Activated CD4-positive, alpha-beta memory T cell treated with anti-CD3 and anti-CD28 coated beads, Interleukin-2, amount 10 ng/mL, durations not matched to agents 7 days and 5 days (primary cell): ENCODE measurements at places on chromosomes 4 and X. TPM values are rescaled to one million over a fixed set of nuclear protein-coding genes. Genes with fewer than 3 reads are reported as not detected.

DNA sequence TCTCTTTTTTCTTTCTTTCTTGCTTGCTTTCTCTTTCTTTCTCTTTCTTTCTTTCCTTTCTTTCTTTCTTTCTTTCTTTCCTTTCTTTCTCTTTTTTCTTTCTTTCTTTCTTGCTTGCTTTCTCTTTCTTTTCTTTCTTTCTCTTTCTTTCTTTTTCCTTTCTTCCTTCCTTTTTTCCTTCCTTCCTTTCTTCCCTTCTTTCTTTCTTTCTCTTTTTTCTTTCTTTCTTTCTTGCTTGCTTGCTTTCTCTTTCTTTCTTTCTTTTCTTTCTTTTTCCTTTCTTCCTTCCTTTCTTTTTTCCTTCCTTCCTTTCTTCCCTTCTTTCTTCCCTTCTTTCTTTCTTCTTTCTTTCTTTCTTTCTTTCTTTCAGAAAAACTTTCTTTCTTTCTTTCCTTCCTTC, 108.1 kb upstream of the SHOX start:
- H3K4me1 ChIP-seq: no peaks in the 10 kb centered on the region
- H3K36me3 ChIP-seq: no peaks in the 10 kb centered on the region
- no peak overlapping the region for H3K27ac ChIP-seq
- DNase-seq: no peak
- no peak overlapping the region for H3K4me3 ChIP-seq

GRCh38 chrX:45623266-45623665, 422.6 kb upstream of the DIPK2B start:
- no peak overlapping the region for H3K27ac ChIP-seq
- no peak for DNase-seq
- H3K4me3 ChIP-seq: no peak overlapping the region
- H3K36me3 ChIP-seq: peaks cover 5% of the 10 kb centered on the region
- peaks cover 18% of the 10 kb centered on the region for H3K4me1 ChIP-seq

GRCh38 chr4:146095091-146095690, 80.3 kb upstream of the LSM6 start:
- no peak overlapping the region for H3K4me3 ChIP-seq
- H3K36me3 ChIP-seq: no peaks in the 10 kb centered on the region
- no peaks in the 10 kb centered on the region for H3K4me1 ChIP-seq
- H3K27ac ChIP-seq: no peak overlapping the region
- peaks cover 9% of the 10 kb centered on the region for H3K27me3 ChIP-seq
- peak; percentile 20 for DNase-seq

GRCh38 chr4:88793475-88793874, 95.8 kb upstream of the NAP1L5 start:
- peaks cover 2% of the 10 kb centered on the region for H3K36me3 ChIP-seq
- H3K27ac ChIP-seq: no peak overlapping the region
- peaks cover 30% of the 10 kb centered on the region for H3K27me3 ChIP-seq
- H3K4me1 ChIP-seq: peaks cover 15% of the 10 kb centered on the region

GRCh38 chr4:14729282-14730000, 272.8 kb upstream of the CPEB2 start:
- no peaks in the 10 kb centered on the region for H3K36me3 ChIP-seq
- H3K4me1 ChIP-seq: no peaks in the 10 kb centered on the region
- DNase-seq: no peak
- H3K27ac ChIP-seq: no peak overlapping the region

- peaks cover 74% of the 10 kb centered on the region for H3K4me1 ChIP-seq
- H3K27me3 ChIP-seq: no peaks in the 10 kb centered on the region
- H3K36me3 ChIP-seq: peaks cover 59% of the 10 kb centered on the region
- no peak overlapping the region for H3K4me3 ChIP-seq
Measured at GRCh38 chr4:37674439-37674838, 11.7 kb downstream of the RELL1 start.

DNA sequence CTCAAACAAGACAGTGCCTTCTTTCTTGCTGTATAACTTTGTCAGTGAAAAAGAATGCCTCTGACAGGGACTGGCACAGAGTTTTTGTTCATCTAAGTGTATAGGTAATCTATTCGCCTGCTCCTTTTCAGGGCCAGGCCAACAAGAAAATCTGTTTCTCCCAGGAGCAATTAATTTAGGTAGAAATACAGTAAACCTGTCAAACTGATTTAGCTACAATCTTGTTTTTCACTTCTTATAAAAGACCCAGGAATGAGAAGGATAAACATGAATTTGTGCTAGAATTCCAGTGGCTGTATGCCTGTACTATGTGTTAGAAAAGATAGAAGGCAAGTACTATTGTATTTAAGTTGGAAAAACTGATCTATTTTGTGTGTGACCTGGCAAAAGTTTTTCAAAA, 6.1 kb downstream of the TMA16 start:
- H3K4me3 ChIP-seq: no peak overlapping the region
- H3K27me3 ChIP-seq: no peaks in the 10 kb centered on the region
- DNase-seq: no peak
- H3K27ac ChIP-seq: no peak overlapping the region

GRCh38 chr4:147542229-147542990, 61.5 kb downstream of the EDNRA start:
- no peaks in the 10 kb centered on the region for H3K36me3 ChIP-seq
- peaks cover 2% of the 10 kb centered on the region for H3K4me1 ChIP-seq

- peaks cover 10% of the 10 kb centered on the region for H3K36me3 ChIP-seq
- no peak overlapping the region for H3K4me3 ChIP-seq
- H3K27ac ChIP-seq: no peak overlapping the region
- H3K4me1 ChIP-seq: peaks cover 24% of the 10 kb centered on the region
Measured at GRCh38 chrX:155966876-155967275, 30.6 kb upstream of the IL9R start.

GRCh38 chr4:157291071-157291470, 70.5 kb downstream of the GRIA2 start:
- H3K27me3 ChIP-seq: no peaks in the 10 kb centered on the region
- DNase-seq: no peak
- no peaks in the 10 kb centered on the region for H3K36me3 ChIP-seq

DNA sequence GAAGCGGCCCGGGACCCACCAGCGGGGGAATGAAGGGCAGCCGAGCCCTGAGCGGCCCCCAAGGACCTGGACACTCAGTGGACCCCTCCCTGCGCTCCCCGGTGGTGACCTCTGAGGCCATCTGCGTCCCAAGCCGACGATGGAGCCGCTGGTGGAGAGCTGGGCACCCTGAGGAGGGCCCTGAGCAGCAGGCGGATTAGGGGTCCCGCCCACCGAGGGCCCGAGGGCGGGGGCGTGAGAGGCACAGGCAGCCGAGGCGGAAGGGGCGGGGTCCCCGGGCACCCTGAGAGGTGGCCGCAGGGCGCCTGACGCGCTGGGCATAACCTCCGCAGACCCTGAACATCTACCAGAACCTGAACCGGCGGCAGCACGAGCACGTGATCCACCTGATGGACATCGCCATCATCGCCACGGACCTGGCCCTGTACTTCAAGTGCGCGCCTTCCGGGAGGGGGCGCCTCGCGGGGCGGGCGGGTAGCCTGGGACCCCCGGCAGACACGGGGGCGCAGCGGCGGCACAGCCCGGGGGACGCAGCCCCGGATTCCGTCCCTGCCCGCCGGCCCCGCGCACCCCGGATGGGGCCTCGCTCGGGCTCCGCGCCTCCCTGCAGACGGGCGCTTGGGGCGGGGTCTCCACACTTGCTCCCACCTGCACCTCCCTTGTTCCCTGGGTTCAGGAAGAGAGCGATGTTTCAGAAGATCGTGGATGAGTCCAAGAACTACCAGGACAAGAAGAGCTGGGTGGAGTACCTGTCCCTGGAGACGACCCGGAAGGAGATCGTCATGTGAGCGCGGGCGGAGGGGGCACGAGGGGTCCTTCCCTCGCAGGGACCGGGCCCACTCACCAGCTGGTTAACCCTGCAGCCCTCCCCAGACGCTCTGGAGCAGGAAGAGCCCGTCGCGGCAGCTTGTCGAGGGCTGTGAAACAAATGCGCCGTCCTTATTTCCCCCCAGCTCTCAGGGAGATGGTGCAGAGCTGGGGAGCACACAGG, 10.3 kb downstream of the ATP5ME start:
- H3K36me3 ChIP-seq: peaks cover 11% of the 10 kb centered on the region
- no peaks in the 10 kb centered on the region for H3K27me3 ChIP-seq
- peak; percentile 78 for DNase-seq
- H3K4me3 ChIP-seq: peak overlapping the region; percentile 76

DNA sequence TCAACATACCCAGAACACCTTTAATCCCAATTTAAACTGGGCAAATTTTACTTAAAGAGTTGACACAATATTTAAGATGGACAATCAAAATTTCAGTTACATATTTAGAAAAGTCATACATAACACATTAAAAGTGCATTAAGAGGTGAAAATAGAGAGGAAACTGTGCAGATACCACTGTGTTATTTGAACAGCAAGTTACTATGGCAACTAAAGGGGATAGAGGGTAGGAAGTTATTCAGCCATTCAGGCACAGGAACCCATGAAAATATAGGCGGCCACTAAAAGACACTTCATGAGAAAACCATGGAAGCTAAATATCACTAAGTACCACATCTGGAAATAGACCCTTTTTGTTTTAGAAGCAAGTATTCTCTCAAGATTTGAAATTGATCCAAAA, 75.1 kb downstream of the PDGFC start:
- no peaks in the 10 kb centered on the region for H3K4me1 ChIP-seq
- H3K4me3 ChIP-seq: no peak overlapping the region
- H3K27ac ChIP-seq: no peak overlapping the region
- no peak for DNase-seq
- H3K27me3 ChIP-seq: no peaks in the 10 kb centered on the region
- H3K36me3 ChIP-seq: no peaks in the 10 kb centered on the region

- no peak for DNase-seq
- H3K36me3 ChIP-seq: no peaks in the 10 kb centered on the region
- H3K27me3 ChIP-seq: no peaks in the 10 kb centered on the region
- no peak overlapping the region for H3K27ac ChIP-seq
- H3K4me1 ChIP-seq: no peaks in the 10 kb centered on the region
Measured at GRCh38 chr4:64784125-64784524, 374.9 kb upstream of the TECRL start.

GRCh38 chrX:38318196-38318595, 9.1 kb downstream of the RPGR start:
- no peaks in the 10 kb centered on the region for H3K4me1 ChIP-seq
- no peak for DNase-seq
- H3K27ac ChIP-seq: no peak overlapping the region
- no peaks in the 10 kb centered on the region for H3K27me3 ChIP-seq

DNA sequence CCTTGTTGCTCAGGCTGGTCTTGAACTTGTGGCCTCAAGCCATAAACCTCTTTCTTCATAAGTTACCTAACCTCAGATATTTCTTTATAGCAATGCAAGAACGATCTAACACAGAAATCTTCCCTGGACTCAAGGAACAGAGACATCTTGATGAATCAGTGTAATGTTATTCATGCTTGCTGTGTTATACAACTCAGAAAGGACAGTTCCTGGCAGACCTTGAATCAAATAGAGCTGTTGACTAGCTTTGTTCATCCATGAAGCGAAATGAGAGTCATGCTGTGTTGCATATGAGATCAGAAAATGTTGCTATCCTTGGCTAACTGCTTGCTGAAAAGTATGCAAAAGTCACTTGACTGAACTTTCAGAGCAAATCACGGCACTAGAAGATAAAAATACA, 72.6 kb upstream of the ARHGAP24 start:
- no peaks in the 10 kb centered on the region for H3K4me1 ChIP-seq
- no peaks in the 10 kb centered on the region for H3K36me3 ChIP-seq
- no peak overlapping the region for H3K27ac ChIP-seq
- no peaks in the 10 kb centered on the region for H3K27me3 ChIP-seq
- no peak for DNase-seq

Gene ATP1B4
- total RNA-seq: not detected

Gene ESX1
- total RNA-seq: not detected

Gene AGTR2
- not detected for total RNA-seq

Gene MAGEC1
- total RNA-seq: not detected

Gene SPACA5
- not detected for total RNA-seq
